Activated naive CD4-positive, alpha-beta T cell (primary cell): ENCODE measurements at places on chromosomes 6 and 20.

- DNase-seq, result no peak
Measured at GRCh38 chr6:13406781-13407180, 78.4 kb upstream of the TBC1D7 start.

- no peak for DNase-seq
Measured at GRCh38 chr6:10429638-10430427, 15.0 kb upstream of the TFAP2A start.

DNA sequence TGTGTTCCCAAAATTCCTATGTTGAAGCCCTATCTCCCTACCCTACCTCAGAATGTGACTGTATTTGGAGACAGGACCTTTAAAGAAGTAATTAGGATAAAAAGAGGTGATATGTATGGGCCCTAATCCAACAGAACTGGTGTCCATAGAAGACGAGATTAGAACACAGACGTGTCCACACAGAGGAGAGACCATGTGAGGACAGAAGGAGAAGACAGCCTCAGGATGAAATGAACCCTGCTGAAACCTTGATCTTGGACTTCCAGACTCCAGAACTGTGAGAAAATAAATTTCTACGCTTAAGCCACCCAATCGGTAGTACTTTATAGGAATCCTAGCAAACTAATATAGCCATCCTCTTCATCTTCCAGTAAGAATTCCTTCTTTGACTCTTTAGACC is 35.7 kb downstream of the TRAF3IP2 start:
- no peak for DNase-seq

DNA sequence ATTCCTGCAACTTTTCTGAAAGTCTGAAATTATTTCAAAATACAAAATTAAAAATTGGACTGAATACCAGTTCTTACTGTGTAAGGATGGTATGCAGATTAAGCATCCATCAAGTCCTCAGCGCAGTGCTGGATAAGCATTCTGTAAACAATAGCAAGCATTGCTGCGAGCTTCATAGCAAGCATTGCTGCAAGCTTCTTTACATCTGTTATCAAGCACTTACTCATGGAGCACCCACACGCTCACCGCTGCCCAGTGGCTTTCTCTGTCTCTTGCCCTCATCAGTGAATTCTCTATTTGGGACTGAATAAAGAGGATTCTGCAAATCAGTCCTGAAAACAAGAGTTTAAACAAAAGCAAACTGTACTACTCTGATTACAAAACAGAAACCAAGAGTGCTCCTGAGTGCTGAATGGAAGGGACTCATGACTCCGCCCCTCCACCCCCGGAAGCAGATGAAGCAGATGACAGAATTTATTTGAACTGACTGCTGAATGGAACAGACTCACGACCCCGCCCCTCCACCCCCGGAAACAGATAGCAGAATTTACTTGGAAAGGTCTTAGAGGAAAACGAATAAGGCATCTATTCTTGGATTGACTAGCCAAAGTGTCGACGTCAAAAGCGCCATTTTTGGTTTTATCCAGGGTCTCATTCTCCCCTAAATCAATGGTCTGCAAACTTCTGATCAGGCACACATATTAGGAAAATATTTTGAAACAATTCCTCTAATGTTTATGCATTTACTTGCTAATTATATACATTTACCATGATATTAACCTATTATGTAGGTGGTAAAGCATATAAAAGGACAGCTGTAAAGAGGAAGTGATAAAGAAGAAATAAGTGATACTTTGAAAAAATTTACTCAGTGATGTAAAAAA is 22.1 kb upstream of the EYA2 start:
- no peak for DNase-seq

GRCh38 chr6:170201361-170201760 is 89.5 kb downstream of the DLL1 start:
- DNase-seq, result no peak

- no peak for DNase-seq
Measured at GRCh38 chr6:63272397-63272796, 47.4 kb downstream of the LGSN start.

DNA sequence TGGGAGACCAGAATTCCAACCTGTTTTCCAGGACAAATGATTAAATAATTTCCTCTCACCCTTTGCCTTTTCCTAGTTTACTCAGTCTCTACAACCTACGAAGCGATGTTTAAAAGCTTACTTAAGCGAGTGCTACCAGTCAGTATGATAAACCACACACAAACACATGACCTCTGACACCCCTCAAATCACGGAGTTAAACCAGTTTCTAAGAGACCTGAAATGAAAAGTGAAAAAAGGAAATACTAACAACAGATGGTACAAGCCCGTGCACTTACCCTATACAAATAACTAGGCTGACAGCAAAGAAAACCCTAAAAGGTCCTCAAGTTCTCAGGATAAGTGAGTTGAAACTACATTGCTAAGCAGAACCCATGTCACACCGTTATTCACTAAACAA is 7.7 kb downstream of the TNFRSF21 start:
- no peak for DNase-seq

- no peak for DNase-seq
Measured at GRCh38 chr20:17850684-17851026, 117.9 kb downstream of the SNX5 start.

DNA sequence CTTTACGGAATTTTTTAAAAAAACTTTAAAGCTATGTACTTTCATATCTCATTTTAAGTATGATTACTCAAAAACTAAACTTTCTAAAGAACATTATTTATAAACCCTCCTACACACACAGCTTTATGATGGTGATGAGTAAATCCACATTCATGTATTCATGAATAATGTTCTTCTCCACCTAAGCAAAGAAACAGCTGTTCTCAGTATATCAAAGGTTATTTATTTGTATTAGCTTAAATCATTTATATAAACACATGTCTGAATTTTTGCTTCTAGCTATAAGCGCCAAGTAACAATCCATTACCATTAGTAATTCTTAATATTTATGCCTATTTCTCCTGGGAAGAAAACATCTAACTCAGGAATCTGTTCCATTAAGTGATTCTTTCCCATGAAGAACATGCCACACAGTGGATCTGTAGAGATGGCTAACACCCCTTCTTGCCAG is 63.3 kb downstream of the SMLR1 start:
- no peak for DNase-seq

DNA sequence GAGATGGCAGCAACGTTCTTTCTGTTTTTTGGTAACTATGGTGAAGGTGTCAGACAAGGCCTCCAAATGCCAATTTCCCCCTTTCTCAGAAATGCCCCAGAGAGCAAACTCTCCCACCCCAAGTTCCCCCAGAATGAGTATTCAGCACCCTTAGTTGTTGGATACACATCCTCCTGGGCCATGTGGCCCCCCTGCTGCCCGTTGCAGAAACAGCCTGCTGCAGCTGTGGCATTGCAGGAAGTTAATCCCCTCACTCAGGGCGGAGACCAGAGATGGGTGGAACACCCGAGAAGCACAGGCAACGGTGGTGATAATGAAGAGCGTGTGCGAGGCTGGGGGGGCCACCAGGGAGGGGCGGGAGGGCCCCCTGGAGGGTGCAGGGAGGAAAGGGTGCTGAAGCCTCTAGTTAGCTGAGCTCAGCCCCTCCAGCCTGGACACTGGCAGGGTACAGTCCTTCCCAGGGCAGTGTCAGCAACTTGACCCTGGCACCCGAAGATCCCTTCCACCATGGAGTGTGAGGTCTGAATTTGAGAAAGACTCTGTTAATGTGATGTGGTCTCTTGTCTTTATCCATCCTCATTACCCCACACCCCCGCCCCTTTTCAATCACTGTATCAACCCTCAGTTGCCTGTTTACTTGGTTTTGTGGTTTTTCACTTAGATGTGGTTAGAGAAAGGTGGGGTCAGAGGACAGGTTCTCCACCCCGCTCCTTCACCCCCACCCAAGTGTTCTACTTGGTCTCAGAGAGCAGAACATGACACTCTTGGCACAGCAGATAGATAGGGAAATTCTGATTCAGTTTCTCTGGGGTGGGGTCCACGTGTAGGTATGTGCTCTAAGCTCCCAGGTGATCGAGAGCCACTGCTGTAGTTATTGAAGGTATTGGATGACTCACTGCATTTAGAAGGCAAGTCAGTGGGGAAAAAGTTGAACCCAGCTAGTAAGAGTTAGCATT is 208.8 kb upstream of the SUPT3H start:
- DNase-seq, result no peak

GRCh38 chr20:3783068-3783489 is 1.8 kb upstream of the SPEF1 start:
- no peak for DNase-seq

GRCh38 chr20:23042270-23042669 is 7.2 kb downstream of the SSTR4 start:
- DNase-seq, result no peak
